ELR (cell line): ENCODE measurements at places on chromosomes 7 and 10.

- no peak for DNase-seq
These were observed 18.8 kb downstream of the MYO3A start for GRCh38 chr10:25952857-25953256.

GRCh38 chr7:76430211-76430610 is 5.5 kb downstream of the ZP3 start:
- DNase-seq = no peak

- no peak for DNase-seq
These were observed 219.8 kb downstream of the CTNNA3 start for GRCh38 chr10:67476201-67476600.

- no peak for DNase-seq
These were observed 145.3 kb downstream of the SFMBT2 start for GRCh38 chr10:7265396-7266123.

- DNase-seq = no peak
These were observed 27.5 kb upstream of the RELN start for GRCh38 chr7:104017001-104017400.

DNA sequence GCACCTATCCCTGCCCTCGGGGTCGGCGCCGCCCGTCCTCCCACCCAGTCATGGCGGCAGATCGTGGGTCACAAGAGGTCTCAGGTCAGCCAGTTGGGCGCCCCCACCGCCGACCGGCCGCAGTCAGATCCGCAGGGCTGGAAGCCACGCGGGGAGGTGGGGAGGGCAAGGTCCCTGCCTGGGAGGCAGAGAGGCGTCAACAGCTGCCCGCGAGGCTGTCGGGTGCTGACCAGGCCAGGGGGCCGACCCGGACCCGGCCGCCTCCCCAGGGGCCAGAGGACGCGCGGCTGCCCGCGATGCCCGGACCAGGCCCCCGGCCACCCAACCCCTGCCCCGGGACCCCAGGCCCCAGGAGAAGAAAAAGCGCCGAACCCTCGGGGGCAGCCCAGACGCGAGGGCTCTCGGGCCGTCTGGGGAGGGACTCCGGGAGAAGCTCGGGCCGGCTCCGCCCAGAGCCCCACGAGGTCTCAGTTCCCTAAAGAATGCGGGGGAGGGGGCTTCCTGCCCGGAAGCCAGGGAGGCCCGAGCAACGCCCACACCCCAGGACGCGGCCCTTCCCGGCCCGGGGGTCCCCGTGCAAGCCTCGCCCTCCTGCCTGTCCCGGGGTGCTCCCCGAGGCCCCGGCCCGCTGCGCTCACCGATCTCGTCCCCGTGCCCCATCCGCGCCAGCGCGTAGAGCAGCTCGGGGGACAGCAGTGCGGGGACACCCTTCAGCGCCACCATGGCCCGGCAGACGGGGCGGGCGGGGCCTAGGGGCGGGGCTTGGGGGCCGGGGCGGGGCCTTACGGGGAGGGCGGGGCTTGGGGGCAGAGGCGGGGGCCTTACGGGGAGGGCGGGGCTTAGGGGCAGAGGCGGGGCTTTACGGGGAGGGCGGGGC is at the start of gene FUOM:
Gene FUOM, minus strand, starts transcription at position 735 of the 877 bp plus-strand sequence. Its CDS starts 12 bp downstream, at position 723.
- DNase-seq = peak; percentile 47

- no peak for DNase-seq
These were observed 215.6 kb downstream of the ELFN1 start for GRCh38 chr7:1885465-1886226.

GRCh38 chr10:131248376-131249165 is 63.0 kb downstream of the TCERG1L start:
- no peak for DNase-seq

GRCh38 chr10:35532141-35532540 is 73.0 kb upstream of the GJD4 start:
- DNase-seq = no peak

GRCh38 chr7:38335128-38335491 is 61.7 kb upstream of the TARP start:
- DNase-seq = no peak

GRCh38 chr10:125023255-125023654 is 81.3 kb downstream of the ZRANB1 start:
- DNase-seq = no peak

DNA sequence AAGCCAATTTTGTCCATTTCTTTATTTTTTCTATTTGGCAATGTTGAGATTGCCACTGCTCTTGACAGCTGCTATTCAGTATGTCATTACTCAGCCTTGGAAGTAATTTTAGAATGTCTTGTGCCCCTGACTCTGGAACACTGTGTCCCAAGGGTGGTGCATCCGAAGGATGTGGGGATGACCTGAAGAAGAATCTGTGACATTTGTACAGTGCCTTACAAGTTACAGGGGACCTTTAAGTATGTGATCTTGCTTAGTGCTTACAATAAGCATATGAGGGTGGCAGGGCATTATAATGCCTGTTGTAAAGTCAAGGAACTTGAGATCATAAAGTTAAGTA is 239.5 kb downstream of the REEP3 start:
- DNase-seq = no peak

- no peak for DNase-seq
These were observed 84.5 kb downstream of the CARD11 start for GRCh38 chr7:2959103-2959680.

DNA sequence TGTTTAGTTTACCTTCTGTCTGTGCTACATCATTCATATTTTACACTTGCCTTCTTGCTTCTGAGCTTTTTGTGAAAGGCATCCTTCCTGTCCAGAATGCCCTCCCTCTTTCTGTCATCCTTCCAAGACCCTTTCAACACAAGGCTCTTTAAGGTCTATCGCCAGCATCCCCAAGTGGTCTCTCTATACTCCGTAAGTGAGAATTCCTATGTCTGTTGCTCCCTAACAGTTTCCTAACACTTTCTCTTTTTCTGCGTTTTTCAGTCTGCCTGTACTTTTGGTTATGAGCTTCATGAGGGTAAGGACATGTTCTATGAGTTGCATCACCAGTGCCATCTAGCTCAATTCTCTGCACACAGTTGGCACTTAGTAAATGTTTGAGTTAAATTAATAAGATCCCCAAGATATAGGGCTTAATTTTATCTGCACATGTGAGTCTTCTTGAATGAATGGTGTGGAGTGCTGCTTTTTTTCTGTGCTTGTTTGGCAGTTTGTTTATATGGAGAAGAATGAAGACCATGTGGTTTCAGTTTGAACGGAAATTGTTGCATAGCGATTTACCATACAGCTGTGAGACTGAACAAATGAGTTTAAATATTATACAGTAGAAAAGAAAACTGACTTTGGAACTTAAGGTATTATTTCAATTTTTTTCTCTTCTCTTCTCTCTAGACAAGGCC is 29.4 kb downstream of the RABGEF1 start:
- DNase-seq = no peak

GRCh38 chr10:124595143-124595883 is 133.7 kb downstream of the LHPP start:
- DNase-seq = no peak

DNA sequence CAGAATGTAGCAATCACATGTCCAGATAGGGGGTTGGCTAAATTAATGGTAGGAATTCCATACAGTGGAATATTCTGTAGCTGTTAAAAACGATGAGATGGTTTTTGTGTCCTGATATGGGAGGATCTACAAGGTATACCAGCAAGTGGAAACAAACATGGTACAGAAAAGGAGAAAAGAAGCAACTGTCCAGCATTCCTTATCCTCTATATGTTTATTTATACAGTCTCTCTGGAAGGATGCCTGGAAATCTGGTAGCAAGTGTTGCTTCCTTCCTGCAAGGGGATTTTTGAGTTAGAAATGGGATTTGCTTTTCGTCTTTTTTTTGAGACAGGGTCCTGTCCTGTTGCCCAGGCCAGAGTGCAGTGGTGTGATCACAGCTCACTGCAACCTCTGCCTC is 19.3 kb downstream of the IL15RA start:
- DNase-seq = peak; percentile 56

DNA sequence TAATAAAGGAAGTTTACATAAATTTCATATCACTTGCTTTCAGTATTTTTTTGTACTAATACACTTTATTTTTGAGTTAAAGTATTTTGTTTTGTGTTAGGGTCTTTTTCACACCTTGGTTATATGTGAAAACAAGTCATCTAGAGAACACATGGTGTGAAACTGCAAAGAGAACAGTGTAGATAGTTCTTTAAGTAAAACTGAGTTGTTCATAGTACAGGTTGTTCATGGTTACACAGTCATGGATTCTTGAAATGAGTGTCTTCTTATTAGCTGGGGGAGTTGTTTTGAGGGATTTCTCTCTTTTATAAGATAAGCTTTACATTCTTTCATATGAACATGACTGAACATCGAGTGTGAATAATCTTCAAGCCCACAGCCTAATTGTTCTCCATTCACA is 244.2 kb downstream of the THSD7A start:
- no peak for DNase-seq

- no peak for DNase-seq
These were observed 320.1 kb upstream of the NFE2L3 start for GRCh38 chr7:25831831-25832411.

DNA sequence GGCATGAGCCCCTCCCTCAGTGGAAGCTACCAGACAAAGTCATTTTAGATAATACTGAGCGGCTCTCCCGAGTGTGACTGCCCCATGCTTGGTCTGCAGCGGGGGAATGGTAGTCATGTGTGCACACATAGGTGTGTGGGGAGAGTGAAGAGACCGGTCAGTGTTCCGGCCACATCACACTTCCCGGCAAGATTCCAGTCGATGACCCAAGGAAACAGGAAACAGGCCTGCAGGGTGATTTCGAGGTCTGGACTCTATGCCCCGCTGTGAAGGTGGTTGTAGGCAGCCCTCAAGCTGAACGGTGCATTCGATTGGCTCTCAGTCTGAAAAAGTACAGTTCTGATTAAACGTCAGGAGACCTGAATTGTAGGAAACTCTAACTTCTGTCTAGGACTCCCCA is 73.2 kb downstream of the SYPL1 start:
- DNase-seq = no peak

- no peak for DNase-seq
These were observed 453 bp downstream of the SFMBT2 start for GRCh38 chr10:7410301-7410861.

- DNase-seq = peak; percentile 4
These were observed 190.5 kb downstream of the TMEM26 start for GRCh38 chr10:61262486-61263261.

- peak; percentile 49 for DNase-seq
These were observed 1.8 kb downstream of the PSMG3 start for GRCh38 chr7:1567896-1568510.

- no peak for DNase-seq
These were observed 17.2 kb upstream of the MEOX2 start for GRCh38 chr7:15703732-15704131.

DNA sequence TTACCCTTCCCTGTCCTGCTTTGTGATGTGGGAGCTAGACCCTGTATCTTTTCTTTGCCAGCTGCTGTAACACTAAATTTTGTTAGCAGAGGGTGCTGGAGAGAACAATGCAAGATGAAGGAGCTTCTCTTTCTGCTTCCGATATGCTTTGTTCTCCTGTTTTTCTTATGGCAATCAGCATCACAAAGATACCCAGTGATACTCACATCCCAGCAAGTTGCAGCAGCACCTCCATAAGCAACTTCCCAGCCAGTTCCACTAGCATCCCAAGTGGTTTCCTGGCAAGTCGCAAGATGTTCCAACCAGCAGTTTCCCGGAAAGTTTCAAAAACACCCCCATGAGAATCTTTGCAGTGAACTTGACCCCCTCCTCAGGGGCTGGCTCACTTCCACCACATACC is 148.6 kb downstream of the IMMP2L start:
- DNase-seq = no peak

DNA sequence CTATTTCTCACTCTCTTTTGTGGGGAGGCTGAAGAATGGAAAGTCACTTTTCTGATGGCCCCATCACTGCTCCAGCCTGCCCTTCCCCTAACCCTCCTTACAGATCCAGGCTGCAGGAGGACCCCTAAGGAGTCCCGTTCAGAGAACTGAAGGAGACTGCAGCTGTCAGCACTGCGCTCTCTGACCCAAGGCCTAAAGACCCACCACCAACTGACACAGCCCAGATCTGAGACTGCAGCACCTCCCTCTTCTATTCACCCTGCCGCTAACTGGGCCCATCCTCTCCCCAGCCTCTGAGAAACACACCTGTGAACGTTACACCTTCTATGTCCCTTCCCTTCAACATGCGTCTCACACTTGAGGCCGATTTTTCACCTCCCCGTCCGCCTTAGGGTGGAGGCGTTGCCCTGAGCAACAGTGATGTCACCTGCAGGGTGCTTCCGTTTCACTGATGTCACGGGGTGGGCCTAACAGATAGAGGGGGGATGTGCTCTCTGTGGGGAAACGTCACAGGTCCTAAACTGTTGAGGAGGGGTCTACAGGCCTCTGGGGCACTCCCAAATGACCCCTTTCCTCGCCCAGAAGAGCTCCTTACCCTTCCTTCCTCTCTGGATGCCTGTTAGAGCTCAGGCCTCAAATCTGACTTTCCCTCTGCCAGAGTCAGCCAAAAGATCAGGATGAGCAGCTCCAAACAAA is 5.1 kb downstream of the ITPRIP start:
- DNase-seq = no peak

GRCh38 chr7:134388336-134389019 is 70.4 kb downstream of the AKR1B1 start:
- no peak for DNase-seq
